Uterine smooth muscle cell (primary cell): ENCODE measurements at places on chromosomes 1 and 21. TPM values are rescaled to one million over a fixed set of nuclear protein-coding genes. Genes with fewer than 3 reads are reported as not detected.

Gene KRTAP12-4
- total RNA-seq = not detected in 2 replicates

Gene HOOK1
- under 0.01 TPM in 2 replicates for total RNA-seq

Gene BCAN
- total RNA-seq = 0.11 TPM in 1 of 2 replicates, not detected in the other

Gene EDARADD
- 0.25 and 0.55 TPM in 2 replicates for total RNA-seq

Gene KLHDC9
- total RNA-seq = 1.3 and 1.6 TPM in 2 replicates
